ENCODE measurements at places on chromosomes 16 and 17.

- no peak for DNase-seq
Measured at GRCh38 chr17:29237476-29238132, 9.1 kb upstream of the CRYBA1 start.

- no peak for DNase-seq
Measured at GRCh38 chr17:41891135-41892020, 26.2 kb upstream of the KLHL11 start.

DNA sequence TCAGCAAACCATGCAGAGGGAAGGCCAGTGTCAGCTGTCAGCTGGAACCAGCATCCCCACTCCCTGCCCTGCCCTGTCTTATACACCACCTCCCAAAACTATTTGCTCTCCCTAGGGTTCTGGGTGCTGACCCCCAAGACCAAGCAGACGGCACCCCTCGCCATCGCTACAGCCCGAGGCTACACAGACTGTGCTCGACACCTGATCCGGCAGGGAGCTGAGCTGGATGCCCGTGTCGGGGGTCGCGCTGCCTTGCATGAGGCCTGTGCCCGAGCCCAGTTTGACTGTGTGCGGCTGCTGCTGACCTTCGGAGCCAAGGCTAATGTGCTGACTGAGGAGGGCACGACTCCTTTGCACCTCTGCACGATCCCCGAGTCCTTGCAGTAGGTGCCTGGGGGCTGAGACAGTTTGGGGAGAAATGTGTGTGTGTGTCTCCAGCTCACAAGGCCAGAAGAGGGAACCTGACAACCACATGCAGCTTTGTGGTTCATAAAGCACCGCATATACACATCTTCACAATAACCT lies 1.5 kb downstream of the ASB16 start:
- no peak for DNase-seq

GRCh38 chr16:76276745-76277438 lies at the start of gene CNTNAP4:
CNTNAP4 (plus strand) TSS chr16:76277401; CDS start chr16:76277663, 262 bp downstream.
- peak; percentile 80 for DNase-seq

GRCh38 chr17:50221266-50221863 lies 19.9 kb upstream of the COL1A1 start:
- DNase-seq = no peak

All from putamen (tissue), 1 donor.